Fibroblast of lung (primary cell): ENCODE measurements at places on chromosomes 5 and 9. TPM values are rescaled to one million over a fixed set of nuclear protein-coding genes. Genes with fewer than 3 reads are reported as not detected.

Gene SLCO6A1
- not detected in 2 replicates for total RNA-seq

Gene PCDHGA2
- 2.8 and 4.5 TPM in 2 replicates for total RNA-seq

Gene PCDHB16
- 0.51 and 1.5 TPM in 2 replicates for total RNA-seq

Gene ORM2
- not detected in 2 replicates for total RNA-seq

Gene PCDHB3
- total RNA-seq, result 0.77 and 1.7 TPM in 2 replicates

Gene ENHO
- total RNA-seq, result under 0.01 TPM in 1 of 2 replicates, not detected in the other

Gene LCN15
- not detected in 2 replicates for total RNA-seq

Gene ABO
- not detected in 2 replicates for total RNA-seq

Gene SLC34A3
- not detected in 2 replicates for total RNA-seq

Gene NTNG2
- 0.77 and 2.1 TPM in 2 replicates for total RNA-seq

Gene PAIP1
- 85.4 and 110 TPM in 2 replicates for total RNA-seq
